Foreskin fibroblast (primary cell): ENCODE measurements at places on chromosomes 13 and 19.

GRCh38 chr13:98429977-98430736, 146.8 kb downstream of the STK24 start:
- no peak for DNase-seq

GRCh38 chr19:7099597-7099921, 30.1 kb downstream of the ZNF557 start:
- no peak for DNase-seq

DNA sequence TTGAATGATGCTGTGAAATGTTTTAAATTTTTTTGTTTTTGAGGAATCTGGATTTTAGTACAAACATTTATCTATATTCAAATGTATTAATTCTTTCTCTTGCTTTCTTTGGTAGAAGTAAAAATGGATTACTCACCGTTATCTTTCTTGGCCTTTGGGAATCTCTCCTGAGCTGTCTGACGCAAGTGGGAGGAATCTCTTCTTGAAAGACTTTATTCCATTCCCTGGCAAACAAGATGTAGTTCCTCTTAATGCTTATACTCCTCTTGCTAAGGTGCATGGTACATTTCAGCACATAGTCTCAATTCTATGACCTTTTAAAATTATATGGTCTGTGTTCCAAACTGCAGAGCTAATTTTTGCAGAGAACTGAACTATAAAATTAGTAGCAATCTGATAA, 246.2 kb upstream of the SLC10A2 start:
- no peak for DNase-seq

DNA sequence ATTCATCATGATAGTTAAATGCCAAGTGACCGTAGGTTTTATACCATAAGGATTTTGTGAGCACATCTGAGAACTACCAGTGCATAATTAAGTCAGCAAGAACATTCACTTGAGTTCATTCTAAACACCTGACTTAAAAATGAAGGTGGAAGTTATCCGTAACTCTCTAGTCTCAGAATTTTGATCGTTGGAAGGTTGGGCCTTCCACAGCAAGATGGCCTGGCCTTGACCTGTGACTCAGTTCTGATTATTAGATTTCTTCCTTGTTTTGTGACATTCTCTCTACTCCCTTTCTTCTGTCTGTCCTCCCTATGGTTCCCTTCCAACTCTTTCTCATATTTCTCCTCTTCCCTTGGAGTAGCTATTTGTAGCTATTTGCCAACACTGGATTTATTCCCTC, 20.0 kb upstream of the WDFY2 start:
- DNase-seq = no peak

DNA sequence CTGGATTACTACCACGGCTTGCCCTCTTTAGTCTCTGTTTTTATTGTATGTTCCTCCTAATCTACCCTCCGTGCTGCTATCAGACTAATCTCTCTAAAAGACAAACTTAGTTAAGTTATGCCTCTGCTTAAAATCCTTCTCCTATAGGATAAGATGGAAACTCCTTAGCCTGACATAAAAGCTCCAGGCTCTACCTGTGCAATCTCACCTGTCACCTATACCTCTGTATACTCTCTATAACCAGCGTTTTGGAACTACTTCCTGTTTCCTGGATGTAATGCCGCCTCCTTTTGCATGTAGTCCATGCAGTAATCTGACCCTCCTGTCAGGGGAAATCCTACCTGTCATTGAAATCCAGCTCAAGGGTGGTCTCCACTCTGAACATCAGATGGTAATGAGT, 41.2 kb downstream of the OLFM4 start:
- DNase-seq = no peak

DNA sequence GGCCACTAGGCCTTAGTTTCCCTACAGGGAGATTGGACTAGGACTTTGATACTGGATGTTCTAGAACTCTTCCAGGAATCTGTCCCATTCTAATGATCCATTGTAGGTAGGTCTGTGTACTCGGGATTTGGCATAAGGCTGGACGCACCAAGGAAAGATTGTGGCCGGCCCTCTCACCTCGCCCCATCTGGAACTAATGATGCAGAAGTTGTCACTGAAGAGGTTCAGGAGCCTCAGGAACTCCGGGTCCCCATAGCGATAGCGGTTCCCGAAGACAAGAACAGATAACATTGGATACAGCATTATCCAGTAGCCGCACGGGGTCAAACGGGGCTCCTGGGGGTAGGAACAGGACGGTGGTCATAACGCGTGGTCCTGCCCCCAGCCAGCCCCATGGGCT, 11.2 kb downstream of the EGLN2 start:
- DNase-seq = peak; percentile 63

- peak; percentile 16 for DNase-seq
Observed at GRCh38 chr13:30866677-30867076, 39.4 kb upstream of the MEDAG start.

DNA sequence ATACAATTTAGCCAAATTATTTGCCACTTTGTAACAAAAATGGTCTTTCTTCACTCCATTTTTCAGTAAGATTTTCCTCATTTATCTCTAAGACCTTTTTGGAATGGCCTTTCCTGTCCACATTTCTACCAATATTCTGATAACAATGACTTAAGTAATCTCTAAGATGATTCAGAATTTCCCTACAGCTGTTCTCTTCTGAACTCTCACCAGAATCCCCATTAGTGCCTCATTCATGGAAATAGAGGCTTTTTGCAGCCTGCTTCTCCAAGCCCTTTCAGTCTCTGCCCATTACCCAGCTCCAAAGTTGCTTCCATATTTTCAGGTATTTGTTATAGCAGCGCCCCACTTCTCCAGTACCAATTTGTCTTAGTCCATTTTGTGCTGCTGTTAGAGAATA, 867.0 kb downstream of the GPC5 start:
- no peak for DNase-seq

DNA sequence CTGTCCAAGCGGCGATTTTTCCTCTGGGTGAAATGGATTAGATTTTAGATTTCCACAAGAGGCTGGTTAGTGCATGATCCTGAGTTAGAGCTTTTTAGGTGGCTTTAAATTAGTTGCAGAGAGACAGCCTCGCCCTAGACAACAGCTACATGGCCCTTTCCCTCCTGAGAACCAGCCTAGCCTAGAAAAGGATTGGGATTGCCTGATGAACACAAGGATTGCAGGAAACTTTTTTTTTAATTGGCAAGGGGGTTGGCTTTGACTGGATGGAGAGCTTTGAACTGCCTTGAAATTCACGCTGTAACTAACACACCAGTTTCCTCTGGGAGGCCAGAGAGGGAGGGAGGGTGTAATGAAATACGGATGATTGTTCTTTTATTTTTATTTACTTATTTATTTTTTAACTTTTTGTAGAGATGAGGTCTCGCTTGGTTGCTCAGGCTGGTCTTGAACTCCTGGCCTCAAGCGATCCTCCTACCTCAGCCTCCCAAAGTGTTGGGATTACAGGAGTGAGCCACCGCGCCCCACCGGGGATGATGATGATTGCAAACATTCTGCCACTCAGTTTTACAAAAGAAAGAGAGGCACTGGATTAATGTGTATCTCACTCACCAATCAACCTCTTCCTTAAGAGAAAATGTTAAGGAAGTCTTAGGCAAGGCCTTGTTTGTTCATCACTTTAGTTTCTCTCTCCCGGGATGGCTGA, 1.9 kb downstream of the LDLR start:
- no peak for DNase-seq

- no peak for DNase-seq
Observed at GRCh38 chr19:13864667-13865570, 12.0 kb upstream of the NANOS3 start.

- no peak for DNase-seq
Observed at GRCh38 chr19:32543115-32543900, 37.7 kb upstream of the PDCD5 start.

GRCh38 chr13:30314069-30314468, 6.7 kb upstream of the KATNAL1 start:
- no peak for DNase-seq

GRCh38 chr13:52412128-52412527, 6.2 kb upstream of the THSD1 start:
- no peak for DNase-seq

DNA sequence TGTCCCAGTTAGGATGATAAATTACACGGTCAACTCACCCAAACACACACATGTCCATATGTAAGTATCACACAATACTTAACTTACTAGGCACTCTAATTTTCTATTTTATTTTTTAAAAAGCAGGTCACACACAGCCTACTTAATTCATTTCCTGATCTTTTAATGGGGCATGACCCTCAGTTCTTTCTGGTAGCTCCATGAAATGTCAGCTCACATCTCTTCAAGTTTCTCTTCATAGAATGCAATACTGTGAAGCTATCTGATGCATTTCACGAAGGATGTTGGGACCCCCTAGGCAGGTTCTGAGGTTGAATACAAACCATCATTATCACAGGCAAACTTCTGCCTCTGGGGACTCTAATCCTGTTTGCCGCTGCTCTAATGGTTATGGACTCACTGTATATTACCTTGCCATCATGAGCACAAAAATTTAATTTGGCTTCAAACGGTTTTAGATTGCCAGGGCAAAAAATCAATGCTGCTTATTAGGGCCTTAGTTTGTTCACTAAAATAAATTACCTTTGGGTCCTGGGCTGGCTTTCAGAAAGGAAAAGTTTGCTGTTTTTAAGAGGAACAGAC, 16.1 kb upstream of the DHRS12 start:
- no peak for DNase-seq

GRCh38 chr19:18660051-18660910, 23.2 kb upstream of the CRTC1 start:
- peak; percentile 30 for DNase-seq

DNA sequence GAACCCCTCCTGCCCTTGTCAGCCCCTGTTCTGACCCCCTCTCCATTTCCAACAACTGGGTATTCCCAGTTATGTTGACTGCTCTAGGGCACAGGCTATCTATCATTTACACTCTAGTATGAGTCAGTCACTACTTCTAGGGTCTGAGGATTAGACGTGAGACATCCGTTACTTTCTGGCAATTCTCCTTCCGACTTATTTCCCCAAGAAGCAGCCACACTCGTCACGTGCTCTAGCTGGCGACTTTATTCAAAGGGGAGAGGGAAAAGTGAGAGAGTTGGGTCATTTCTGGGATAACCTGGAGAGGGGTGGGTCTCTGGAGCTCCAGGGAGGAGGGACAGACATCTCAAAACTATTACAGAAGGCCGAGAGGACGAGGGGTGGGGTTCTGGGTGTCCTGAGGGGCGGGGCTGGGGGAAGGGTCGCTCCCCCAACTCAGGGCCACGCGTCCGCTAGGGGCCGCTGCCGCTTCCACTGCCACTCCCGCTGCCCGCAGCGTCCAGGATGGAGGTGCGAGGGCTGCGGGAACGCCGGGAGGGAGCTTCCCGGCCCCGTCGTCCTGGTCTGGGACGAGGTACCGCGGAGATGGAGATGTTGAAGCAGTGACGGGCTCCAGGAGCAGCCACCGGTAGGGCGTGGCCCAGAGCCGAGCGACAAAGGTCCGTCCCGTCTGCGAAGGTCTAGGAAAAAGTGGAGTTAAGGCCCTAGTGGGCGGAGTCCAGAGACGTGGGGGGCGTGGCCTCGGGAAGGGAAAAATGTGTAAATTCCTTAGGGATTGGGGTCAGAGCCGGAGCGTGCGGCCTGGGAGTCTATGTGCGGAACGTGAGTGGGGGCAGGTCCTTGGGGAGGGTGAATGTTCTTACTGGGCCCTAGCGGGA, 8.9 kb downstream of the RTBDN start:
- DNase-seq = peak; percentile 48

DNA sequence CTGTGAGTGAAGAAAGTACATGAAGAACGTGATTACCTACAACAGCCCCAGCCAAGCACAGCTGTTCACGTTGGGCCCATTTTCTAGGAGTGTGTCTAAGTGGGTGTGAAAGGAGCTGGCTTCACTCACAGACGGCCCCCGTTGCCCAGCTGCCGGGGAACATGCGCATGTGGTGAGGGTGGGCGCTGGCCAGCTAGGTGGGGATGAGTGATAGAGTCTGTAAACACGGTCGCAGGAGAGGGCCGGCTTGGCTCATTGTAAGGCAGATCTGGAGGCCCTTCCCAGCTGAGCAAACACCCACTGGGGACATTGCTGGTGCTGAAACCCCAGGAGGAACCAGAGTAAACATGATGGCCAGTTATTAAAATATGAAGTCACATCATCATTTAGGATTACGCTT, 160.5 kb downstream of the TEX29 start:
- no peak for DNase-seq

GRCh38 chr13:80486402-80486801, 145.5 kb upstream of the SPRY2 start:
- DNase-seq = no peak

GRCh38 chr13:104678161-104678560, 1611.9 kb upstream of the SLC10A2 start:
- no peak for DNase-seq

- no peak for DNase-seq
Observed at GRCh38 chr13:103517066-103517767, 451.0 kb upstream of the SLC10A2 start.

- no peak for DNase-seq
Observed at GRCh38 chr19:13318190-13318589, 168.0 kb downstream of the IER2 start.

DNA sequence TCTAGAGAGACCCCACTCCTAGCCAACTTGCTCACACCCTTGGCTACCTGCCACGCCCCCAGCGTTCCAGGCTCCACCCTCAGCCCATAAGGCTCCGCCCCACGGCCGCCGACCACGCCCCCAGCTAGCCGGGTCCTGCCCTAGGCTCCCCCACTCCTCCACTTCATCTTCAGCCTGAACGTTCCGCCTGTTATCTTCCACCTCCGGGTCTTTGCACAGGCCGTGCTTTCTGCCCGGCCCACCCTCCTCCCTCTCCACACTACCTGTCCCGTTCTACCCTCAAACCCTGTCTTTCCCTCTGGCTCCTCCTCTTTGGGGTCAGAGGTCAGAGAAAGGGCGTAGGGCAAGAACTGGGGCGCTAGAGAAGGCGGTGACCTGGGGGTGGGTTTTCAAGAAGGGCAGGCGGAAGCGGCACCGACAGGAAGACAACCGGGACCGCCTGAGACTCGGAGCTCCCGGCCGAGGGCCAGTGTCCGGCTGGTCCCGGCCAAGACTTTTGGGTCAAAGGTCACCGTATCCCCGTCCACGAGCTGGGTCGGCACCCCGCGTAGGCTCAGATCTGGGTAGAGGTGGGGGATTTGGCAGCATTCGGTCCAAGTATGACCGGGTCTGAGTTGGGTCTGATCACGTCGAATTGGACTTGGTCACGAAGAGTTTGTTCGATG, 2.2 kb downstream of the PDE4C start:
- DNase-seq = peak; percentile 33

DNA sequence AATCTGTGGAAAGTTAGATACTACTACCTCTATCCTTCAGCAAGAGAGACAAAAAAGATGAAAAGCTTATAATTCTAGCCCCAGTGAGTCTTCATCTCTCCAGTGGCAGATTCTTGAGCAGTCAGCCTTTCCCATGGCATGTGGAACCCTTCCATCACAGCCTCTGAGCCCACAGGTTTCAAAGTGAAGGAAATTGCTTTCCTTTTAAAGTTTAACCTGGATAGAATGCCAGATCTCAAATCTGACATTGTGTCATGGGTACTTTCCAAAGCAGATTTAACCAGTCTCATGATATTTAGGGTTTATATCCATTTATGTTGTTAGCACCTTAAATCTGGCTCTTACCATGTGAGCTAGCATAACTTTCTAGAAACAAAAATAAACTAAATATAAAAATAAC, 39.3 kb downstream of the POLR1D start:
- no peak for DNase-seq

- no peak for DNase-seq
Observed at GRCh38 chr19:13723206-13723605, 41.1 kb upstream of the MRI1 start.

- DNase-seq = no peak
Observed at GRCh38 chr13:113875429-113875815, 11.5 kb upstream of the GAS6 start.
